Lung (tissue), 17 donors: ENCODE measurements at places on chromosomes 2 and 18. TPM values are rescaled to one million over a fixed set of nuclear protein-coding genes. Genes with fewer than 3 reads are reported as not detected.

- H3K27ac ChIP-seq, result no peak overlapping the region
- no peaks in the 10 kb centered on the region for H3K36me3 ChIP-seq
- no peak overlapping the region for H3K4me3 ChIP-seq
- H3K27me3 ChIP-seq, result no peaks in the 10 kb centered on the region
- DNase-seq, result no peak
Measured at GRCh38 chr18:57502624-57503023, 67.5 kb downstream of the ONECUT2 start.

Gene HAAO
- 12.5 TPM for total RNA-seq

DNA sequence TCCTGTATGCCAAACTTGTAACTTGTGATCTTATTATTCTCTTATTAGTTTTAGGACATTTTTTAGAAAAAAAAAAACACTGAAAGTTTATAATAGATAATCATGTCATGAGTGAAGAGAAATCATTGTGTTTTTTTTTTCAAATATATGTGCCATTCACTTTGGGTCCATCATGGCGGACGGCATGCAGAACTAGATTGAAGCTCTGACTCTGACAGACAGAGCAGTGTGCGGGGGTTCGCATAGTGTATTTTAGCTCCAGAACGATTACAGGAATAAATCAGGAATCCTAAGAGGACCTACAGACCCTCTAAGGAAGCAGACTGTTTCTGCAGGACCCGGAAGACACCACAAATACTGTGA, 484.4 kb upstream of the REG3G start:
- no peak overlapping the region for H3K4me3 ChIP-seq
- H3K27ac ChIP-seq, result no peak overlapping the region
- H3K4me1 ChIP-seq, result no peaks in the 10 kb centered on the region
- no peaks in the 10 kb centered on the region for H3K36me3 ChIP-seq
- no peaks in the 10 kb centered on the region for H3K27me3 ChIP-seq

DNA sequence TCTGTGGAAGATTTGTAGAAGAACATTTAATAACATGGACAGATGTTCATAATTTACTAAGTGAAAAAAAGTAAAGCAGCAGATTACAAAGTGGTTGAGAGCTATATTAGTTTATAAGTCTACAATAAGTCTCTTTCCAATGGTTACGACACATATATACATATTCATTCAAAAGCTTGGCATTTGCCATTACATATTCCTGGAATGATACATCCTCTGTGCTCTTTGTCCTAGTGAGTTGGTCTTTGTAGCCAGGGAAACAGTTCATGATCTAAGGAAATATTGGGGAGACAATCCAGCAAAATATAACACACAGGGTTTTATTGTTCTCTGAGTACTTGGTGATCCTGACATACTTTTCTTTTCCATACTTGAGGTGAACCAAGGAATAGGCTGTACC, 32.5 kb upstream of the SOS1 start:
- no peak for DNase-seq
- H3K4me1 ChIP-seq, result no peaks in the 10 kb centered on the region
- H3K4me3 ChIP-seq, result no peak overlapping the region
- no peak overlapping the region for H3K27ac ChIP-seq
